Activated CD4-positive, CD25-positive, alpha-beta regulatory T cell treated with anti-CD3 and anti-CD28 coated beads, Interleukin-2, amount 50 U/mL, for 72 hours (primary cell): ENCODE measurements at places on chromosomes 16 and 17.

- DNase-seq: no peak
Observed at GRCh38 chr17:57872536-57872935, 22.7 kb upstream of the MRPS23 start.

GRCh38 chr16:66489818-66490217 is 60.1 kb downstream of the TK2 start:
- DNase-seq: no peak

GRCh38 chr17:2025220-2025621 is at the start of gene RTN4RL1:
Gene RTN4RL1, minus strand, starts transcription at chr17:2025334. Its CDS starts 469 bp downstream, at chr17:2024865.
- DNase-seq: peak; percentile 49

GRCh38 chr16:67926181-67926750 is 5.4 kb downstream of the CTRL start:
- DNase-seq: no peak

DNA sequence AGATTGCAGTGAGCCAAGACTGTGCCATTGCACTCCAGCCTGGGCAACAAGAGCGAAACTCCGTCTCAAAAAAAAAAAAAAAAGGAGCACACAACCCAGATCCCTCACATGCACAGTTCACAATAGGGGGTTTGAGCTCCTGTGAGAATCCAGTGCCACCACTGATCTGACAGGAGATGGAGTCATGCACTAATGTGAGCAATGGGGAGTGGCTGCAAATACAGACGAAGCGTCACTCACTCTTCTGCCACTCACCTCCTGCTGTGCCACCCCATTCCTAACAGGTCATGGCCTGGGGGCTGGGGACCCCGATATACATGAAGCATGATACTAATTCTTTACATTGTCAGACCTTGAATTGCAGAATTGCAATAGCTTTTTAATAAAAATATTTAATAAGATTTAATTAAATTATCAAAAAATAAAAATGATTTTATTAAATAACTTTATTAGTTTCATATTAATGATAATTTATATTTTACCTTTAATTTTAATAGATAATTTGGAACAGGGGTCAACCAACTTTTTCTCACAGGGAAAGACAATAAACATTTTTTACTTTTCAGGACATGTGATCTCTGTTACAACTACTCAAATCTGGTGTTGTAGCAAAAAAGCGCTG is 171.4 kb downstream of the COPRS start:
- no peak for DNase-seq

- DNase-seq: no peak
Observed at GRCh38 chr17:79891113-79891730, 52.0 kb upstream of the CBX4 start.

DNA sequence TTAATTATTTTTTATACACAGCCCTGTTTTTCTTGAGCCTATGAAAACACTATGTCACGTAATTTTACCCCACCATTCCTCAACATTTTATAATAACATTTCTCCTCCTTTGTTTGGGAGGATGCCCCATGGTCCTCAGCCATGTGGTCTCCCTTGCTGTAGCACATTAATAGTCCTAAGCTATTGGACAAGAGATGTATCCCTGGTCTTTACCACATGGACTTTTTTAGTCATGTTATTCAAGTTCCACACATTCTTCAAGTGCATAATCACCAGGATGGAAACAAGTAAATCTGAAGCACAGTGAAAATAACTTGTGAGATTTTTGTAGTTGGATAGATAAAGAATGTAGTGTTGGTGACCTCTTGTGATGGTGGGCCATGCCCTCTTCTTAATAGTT is 2.0 kb upstream of the KRTAP2-3 start:
- DNase-seq: no peak

- DNase-seq: no peak
Observed at GRCh38 chr17:48490451-48490892, 40.3 kb downstream of the HOXB1 start.
